ENCODE measurements at places on chromosomes 7 and 10.

DNA sequence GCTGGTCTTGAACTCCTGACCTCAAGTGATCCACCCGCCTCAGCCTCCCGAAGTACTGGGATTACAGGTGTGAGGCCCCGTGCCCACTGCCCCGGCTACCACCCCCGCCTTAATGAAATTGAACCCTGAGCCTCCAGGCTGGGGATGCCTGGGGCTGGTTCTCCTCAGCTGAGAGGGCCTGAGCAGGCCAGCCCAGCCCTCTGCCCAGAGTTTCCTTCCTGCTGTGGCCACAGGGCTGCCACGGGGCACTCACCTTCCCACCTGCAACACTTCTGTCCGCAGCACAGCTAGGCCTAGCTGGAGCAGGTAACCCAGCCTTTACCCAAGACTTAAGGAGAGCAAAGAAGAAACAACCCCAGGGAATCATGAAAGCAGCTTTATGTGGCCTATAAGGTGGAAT, 78.1 kb upstream of the ANLN start:
- DNase-seq = no peak

GRCh38 chr7:326273-326672, 36.3 kb downstream of the FOXL3 start:
- DNase-seq = peak; percentile 40

- DNase-seq = no peak
These were observed 35.6 kb downstream of the ACADSB start for GRCh38 chr10:123044391-123044790.

DNA sequence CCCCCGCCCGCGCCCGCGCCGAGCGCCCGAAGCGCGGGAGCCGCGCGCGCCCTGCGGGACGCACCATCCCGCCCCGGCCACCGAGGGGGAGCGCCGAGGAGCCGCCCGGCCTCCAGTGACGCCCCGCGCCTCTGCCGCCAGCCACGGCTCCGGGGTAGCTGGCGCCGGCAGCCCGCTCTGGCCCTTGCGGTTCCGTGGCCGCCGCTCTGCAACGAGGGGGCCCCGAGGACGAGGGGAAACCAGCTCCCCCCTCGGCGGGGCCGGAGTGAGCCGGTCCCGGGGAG, at the start of gene PAXIP1:
Gene PAXIP1 (minus strand): TSS at position 33 of the 284 bp plus-strand sequence. CDS start 195 bp downstream, outside the sequence.
- DNase-seq = peak; percentile 66

DNA sequence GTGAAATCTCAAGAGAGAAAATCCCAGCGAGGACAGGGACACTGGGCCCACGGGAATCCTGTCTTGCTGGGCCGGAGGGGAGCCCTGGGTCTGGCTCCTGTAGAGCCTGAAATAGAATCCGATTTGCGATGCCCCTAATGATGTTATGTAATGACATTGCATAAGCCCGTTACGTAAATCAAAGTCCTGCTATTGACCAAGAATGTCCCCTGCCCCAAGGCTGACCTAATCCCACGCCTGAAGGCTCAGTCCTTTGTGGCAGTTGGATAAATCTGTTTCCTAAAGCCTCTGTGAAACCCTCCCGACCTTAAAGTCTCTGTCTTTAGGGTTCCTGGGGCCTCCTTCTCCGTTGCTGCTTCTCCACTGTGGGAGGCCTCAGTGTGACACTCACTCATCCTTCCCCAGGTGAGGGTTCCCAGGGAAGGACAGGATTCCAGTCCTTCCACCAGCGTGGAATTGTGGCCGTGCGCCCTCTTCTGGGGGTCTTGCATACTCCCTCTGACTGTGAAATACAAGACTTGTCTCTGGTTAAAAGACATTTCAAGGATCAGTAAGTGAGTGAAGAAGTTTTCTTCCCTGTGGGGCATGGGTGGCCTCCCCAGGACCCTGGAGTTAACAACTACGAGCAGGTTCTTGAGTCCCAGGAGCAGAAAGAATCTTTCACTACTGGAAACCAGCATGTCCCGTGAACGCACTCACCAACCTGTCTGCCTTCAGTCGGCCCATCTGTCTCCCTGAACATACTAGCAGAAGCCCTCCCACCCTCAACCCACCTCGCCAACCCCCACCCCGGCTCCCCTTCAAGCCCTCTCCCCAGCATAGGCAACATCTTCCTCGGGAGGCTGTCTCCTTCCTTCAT, 19.8 kb downstream of the ZNF467 start:
- DNase-seq = no peak

DNA sequence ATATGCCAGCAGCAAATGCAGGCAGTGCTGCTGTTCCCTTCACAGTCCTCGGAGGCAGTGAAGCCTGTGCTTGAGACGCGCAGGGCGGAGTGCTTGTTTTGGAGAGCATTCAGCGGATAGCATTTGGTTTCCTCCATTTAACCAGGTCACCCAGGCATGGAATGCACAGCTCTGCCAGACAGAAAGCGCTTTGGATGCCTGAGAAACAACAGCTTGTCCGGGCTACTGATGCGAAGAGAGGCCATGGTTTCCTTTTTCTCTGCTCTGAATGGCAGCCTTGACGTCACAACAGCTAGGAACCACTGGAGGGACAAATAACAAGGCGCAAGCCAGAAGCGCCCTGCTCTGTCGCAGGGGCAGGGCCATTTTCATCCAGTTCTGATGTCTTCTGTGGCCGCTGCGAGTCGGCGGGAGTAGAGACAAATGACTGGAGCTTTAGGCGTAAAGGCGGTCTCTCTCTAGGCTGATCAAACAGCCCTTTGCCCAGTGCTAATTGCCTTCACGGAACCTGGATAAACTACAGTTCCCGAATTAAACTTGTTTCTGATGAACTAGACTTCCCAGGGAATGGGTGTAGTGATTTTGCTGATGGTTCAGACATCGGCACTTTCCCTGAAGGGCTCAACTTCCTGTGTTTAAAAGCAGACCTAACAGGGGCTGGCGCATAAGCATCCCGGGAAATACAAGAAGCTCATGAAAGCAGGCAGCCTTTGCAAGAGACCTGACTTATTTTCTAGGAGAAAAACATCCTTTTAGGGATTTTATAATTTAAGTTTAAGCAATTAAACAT, 187.6 kb upstream of the KLF14 start:
- DNase-seq = peak; percentile 79

DNA sequence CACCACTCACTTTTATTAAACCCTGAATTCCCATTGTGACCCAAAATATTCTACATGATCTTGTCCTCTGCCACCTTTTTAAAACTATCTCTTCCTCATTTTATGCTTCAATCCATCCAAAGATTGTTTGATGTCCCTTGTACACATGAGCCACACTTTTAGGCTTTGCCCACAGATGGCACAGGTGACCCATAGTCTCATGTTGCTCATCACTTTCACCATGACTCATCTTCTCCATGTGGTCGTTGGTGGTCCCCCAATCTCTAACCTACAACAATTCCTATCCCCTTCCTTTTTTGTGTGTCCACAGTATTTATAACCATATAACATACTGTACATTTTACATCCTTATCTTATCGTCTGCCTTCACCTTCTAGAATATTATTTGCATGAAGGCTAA, 271.5 kb upstream of the ZWINT start:
- DNase-seq = no peak

DNA sequence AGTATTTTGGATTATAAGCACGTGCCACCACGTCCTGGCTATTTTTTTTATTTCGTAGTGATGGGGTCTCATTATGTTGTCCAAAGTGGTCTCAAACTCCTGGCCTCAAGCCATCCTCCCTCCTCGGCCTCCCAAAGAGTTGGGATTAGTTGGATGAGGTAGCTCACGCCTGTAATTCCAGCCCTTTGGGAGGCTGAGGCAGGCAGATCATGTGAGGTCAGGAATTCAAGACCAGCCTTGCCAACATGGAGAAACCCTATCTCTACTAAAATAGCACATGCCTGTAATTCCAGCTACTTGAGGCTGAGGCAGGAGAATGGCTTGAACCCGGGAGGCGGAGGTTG, 21.8 kb upstream of the YWHAG start:
- no peak for DNase-seq

DNA sequence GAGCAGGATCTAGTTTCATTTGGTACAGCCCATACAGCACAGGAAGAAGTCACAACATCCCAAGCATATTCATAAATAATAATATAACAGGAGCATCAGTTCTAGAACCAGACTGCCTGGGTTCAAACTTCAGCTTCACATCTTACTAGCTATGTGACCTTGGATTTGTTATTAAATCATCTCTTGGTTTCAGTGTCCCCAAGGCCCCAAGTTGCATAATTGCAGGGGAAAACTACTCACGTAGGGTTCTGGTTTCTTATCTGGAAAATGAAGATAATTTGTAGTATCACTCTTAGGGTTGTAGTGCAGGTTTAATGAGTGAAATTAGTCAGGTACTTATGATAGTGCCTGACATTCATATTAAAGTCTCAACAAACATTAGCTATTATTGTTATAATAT, 5.5 kb upstream of the IQUB start:
- no peak for DNase-seq

- no peak for DNase-seq
These were observed 94.4 kb upstream of the KIF5B start for GRCh38 chr10:32150532-32151101.

DNA sequence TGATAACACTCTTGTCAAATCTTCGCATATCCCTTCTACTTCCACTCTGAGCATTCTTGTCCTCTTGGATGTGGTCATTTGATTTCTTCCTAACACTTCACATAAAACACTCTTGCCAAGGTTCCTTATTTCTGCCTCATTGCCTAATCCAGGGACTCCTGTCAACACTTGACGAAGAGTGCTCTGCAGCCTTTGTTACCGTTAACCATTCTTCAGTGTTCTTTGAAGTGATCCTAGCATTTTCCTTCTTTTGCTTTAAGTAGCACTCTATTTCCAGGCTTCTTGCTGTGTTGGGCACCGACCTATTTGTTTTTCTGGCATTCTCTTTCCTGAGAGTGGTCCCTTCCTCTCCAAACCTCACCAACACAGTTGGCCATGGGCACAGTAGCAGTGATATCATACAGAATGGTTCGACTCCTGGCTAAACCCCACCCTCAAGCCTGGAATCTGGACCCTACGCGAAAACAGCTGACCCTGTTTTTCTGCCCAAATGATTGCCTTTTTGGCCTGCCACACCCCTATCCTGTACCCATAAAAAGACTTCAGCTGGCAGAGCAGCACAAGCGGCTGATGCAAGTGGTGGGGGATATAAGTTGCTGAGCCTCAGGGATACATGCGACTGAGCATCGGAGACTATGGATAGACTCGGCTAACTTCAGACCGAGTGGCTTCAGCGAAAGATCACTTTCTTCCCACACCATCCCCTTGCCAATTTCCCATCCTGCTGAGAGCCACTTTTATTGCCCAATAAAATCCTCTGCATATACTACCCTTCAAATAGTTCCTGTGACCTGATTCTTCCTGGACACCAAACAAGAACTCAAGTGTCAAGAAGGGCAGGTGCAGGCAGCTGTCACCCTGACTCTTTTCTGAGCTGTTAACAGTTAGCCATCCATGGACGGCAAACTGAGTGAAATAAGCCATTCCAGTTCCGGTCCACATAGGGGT, 820.6 kb downstream of the CCSER2 start:
- no peak for DNase-seq

All from sigmoid colon (tissue), 7 donors.